ENCODE measurements at places on chromosomes 12 and 14.

- no peak for DNase-seq
Observed at GRCh38 chr14:105075379-105076295, 10.4 kb upstream of the GPR132 start.

DNA sequence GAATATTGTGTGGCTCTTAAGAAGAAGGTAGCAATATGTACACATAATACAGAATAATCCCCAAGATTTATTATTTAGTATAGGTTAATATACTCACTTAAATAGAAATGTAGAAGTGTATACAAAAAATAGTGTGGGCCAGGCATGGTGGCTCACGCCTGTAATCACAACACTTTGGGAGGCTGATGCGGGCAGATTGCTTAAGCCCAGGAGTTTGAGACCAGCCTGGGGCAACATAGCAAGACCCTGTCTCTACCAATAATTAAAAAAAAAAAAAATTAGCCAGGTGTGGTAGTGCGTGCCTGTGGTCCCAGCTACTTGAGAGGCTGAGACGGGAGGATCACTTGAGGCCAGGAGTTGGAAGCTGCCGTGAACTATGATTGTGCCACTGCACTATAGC is 15.3 kb upstream of the HVCN1 start:
- no peak for DNase-seq

DNA sequence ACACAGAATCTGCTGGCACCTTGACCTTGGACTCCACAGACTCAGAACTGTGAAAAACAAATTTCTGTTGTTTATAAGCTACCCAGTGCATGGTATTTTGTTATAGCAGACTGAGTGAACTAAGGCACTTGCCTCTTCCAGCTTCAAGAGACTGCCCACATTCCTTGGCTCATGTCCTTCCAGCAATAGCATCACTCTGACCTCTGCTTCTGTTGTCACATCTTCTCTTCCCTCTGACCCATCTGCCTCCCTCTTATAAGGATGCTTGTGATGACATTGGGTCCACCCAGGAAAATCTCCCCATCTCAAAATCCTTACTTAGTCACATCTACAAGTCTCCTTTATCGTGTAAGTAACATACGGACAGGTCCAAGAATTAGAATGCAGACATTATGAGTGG is 200.4 kb downstream of the PIK3C2G start:
- DNase-seq = no peak

GRCh38 chr12:76555231-76555767 is 4.3 kb downstream of the OSBPL8 start:
- no peak for DNase-seq

DNA sequence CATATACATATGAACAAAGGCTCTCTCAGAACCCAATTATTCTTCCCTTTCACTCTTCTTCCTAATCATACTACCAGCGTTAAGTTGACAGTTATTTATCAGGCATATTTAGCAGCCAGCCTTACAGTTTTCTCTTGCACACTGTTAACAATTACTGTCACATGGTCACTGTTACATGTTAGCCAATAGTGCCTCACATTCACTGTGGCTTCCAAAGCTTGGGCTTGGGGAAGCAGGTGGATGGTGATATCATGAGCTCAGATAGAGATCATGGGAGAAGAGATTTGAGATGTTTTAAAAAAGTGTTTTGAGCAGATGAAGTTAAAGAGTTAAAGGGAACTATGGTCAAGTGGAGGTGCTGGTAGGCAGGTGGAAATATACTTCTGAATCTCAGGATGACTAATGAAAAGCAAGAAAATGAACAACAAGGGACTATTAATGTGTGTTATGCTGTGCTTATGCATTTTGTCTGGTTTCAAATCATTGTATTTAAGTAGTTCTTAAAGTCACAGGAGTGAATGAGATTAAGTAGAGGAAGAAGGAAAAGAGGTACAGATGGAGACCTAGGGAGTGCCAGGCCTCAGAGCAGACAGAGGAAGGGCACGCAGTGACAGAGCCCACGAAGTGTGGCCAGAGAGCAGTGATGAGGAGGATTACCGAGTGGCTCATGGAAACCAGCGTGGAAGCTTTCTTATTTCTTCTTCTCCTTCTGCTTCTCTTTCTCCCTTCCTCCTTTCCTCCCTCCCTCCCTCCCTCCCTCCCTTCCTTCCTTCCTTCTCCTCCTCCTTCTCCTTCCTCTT is 39.6 kb downstream of the BICD1 start:
- DNase-seq = no peak

GRCh38 chr14:55979096-55979495 is 139.1 kb upstream of the PELI2 start:
- no peak for DNase-seq

DNA sequence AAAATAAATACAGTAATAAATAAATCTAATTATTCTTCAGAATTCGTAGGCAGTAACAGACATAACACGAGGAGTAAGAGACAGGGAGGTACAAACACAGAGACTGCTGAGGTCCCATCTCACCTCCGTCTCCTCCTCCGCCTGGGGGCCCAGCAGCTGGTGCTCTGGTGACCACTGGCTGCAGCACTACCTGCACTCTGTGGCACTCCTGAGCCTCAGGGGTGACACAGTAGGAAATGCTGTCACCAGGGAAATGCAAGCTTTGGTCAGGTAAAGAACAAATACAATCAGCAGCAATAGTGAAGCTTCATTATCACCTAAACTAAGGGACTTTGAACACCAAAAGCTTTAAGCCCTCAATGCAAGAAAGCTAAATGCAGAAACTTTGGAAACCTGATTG is 19.6 kb downstream of the GSTZ1 start:
- no peak for DNase-seq

- DNase-seq = no peak
Observed at GRCh38 chr14:22888662-22889061, 5.6 kb downstream of the REM2 start.

DNA sequence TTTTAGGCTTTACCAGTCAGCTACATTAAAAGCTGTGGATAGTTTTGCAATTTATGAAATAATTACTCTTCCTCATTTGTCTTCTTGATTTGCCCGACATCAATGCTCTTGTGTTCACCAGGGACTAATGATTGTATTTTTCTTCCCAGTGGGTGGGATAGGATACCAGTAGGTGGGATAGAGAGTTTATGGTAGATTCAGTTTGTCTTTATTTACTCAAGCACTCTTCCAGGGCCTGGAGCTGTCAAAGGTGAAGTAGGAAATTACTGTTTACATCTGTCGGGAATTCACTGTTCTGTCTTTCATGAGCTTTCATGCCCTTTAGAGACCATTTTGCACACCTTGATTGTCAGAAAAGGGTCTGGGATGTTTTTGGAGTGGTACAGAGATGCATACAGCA is 36.6 kb downstream of the ETV6 start:
- DNase-seq = no peak

- DNase-seq = no peak
Observed at GRCh38 chr14:39948235-39948634, 516.0 kb upstream of the FBXO33 start.

GRCh38 chr12:39931231-39931630 is 174.7 kb downstream of the SLC2A13 start:
- DNase-seq = no peak

GRCh38 chr12:114967151-114967550 is 283.2 kb upstream of the TBX3 start:
- no peak for DNase-seq

DNA sequence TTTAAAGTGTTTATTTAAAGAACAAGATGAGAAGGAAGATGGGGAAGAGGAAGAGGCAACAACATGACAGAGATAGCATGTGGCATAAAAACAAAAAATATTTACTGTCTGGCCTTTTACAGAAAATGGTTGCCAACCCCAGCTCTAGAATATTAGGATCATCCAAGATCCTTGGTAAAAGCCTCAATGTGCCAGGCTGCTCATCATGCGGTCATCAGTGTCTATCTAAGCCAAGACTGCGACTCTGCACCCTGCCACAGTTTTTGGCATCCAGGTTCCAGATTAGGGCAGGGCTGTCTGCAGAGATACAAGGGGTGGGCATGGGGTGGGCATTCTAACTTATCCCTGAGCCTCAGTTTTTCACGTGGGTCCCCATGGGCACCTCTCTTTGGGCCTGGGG is 46.9 kb upstream of the CNTN1 start:
- no peak for DNase-seq

- DNase-seq = no peak
Observed at GRCh38 chr14:35261774-35262173, 30.4 kb upstream of the PSMA6 start.

DNA sequence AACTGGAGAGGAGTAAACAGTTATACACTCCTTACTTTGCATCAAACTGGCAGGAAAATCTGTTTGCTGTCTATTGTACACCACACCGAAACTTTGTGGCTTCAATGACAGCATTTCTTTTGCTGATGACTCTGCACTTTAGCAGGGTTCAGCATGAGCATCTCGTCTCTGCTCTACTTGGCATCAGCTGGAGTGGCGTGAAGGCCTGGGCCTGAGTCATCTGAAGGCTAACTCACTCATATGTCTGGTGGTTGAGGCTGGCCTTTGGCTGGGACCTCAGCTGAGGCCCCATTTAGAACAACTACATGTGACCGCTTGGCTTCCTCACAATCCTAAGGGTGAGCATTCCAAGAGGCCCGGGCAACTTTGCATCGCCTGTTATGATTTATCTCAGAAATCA is 28.7 kb upstream of the REP15 start:
- no peak for DNase-seq

DNA sequence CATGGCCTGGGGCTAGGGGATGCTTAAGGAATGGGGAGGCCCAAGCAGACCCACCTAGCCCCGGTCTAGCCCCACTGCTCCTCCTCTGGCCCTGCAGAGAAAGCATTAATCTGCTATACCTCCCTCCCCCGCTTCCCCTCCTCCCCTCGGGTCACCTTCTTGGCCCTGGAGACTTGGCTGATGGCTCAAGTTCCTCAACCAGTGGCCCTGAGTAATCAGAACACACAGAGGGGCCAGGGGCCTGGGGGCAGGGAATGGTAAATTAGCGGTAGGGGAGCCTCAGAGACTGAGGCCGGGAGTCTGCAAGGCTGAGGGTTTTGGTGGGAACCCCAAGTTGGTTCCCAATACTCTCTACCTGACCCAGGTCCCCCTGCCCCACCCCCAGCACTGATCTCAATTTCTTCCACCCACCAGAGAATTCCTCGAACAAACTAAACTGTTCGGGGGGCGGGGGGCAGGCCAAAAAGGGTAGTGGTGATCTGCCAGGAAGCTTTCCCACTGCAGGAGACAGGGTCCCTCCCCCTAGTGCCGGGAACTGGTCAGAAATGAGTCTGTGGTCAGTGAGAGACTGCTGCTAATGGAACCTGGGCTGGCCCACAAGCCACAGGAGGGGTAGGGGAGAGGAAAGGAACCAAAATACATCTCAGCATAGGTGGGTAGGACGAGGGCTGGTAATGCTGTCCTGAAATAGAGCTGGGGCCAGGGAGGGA is 12.8 kb upstream of the SMARCD1 start:
- no peak for DNase-seq

DNA sequence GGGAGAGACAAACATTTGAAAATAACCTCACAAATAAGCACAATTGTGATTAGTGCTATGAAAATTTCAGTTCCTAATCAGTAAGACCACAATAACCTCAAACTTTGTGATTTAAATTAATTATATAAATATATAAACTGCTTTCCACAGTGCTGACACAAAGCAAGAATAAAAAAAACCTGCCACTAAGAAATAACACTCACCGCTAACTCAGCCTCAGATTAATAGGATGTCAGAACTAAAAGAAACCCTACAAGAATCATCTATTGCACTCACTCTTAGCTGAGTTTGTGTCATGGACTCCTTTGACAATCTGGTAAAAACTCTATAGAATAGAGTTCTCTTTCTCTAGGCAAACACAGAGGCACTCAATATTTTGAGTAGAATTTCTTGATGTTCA is 68.4 kb downstream of the SLC41A2 start:
- no peak for DNase-seq

DNA sequence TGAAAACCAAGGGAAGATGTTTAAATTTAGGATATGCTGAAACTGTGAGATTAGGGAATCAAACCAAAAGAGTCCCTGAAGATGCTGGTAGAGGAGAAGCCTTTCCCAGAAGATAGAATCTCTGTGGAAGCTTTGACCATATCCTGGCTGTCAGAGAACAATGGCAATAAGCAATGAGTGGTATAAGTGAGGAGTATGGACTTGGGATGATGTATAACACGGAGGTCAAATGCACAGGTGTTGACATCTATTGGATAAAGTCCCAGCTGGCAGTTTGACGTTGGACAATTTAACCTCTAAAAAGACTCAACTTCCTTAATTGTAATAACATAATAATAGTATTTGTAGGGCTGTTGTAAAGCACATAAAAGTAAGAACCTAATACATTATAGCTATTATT is 30.1 kb upstream of the CLEC14A start:
- no peak for DNase-seq

DNA sequence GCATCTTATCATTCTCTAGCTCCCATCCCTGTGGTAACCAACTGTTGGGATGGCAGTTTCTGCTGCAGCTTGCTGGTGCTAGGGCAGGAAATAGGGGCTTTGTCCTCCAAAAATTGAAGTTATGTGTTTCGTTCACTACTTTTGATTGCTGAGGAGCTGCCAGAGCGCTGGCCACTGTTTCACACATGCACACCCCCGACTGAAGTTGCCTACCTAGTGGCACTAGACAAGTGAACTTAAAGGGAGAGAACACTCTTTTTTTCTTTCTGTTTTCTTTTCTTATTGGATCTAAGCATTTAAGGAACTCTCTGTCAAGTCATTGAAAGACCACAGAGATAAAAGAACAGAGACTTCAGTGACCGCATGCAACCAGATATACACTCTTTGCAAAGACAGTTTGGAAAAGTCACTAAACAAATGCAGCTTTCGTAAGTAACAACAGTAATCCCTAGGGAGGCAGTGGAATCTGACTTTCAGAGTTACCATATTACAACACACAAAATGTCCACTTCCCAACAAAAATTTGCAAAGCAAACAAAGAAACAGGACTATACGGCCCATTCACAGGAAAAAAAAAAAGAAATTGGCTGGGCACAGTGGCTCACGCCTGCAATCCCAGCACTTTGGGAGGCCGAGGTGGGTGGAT is 12.0 kb downstream of the TFCP2 start:
- DNase-seq = no peak

- no peak for DNase-seq
Observed at GRCh38 chr12:9041321-9041720, 52.0 kb downstream of the KLRG1 start.

DNA sequence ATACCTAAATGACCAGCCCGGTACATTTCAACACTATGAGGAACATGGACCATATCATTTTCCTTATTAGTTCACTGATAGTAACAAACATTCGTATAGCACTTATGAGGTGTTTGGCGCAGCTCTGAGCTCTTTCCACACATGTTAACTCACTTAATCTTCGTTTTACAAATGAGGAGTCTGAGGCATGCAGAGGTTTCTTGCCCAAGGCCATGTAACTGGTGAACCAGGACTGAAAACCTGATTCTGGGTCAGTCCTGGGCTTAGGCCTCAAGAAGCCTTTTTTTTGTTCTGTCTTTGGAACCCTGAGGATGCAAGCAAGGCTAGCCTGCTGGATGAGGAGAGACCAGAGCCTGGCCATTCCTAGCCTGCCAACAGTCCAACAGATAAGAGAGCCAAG is 55.0 kb downstream of the C14orf132 start:
- no peak for DNase-seq

DNA sequence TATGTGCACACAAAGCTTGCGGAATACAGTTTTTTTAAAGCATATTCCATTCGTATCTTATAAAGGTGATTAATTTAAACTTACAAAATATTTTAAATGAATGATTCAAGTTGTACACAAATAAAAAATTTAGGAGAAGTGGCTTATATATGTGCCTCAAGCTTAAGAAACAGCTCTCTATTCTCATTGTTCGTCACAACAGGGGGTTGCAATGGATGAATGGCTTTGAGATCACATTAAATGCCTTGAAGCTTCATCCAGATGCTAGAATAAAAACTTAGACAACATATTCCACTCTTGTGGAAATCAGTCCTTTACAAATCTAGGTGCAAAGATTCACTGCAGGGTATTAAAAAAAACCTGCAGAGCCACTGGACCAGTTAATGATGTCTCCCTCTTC is 303.9 kb upstream of the LRFN5 start:
- DNase-seq = no peak

Data from renal pelvis (tissue), 12 donors.